ENCODE measurements at places on chromosomes 11 and 22.

GRCh38 chr11:3642071-3642951 lies 519 bp upstream of the ART5 start:
- peak; percentile 41 for DNase-seq

DNA sequence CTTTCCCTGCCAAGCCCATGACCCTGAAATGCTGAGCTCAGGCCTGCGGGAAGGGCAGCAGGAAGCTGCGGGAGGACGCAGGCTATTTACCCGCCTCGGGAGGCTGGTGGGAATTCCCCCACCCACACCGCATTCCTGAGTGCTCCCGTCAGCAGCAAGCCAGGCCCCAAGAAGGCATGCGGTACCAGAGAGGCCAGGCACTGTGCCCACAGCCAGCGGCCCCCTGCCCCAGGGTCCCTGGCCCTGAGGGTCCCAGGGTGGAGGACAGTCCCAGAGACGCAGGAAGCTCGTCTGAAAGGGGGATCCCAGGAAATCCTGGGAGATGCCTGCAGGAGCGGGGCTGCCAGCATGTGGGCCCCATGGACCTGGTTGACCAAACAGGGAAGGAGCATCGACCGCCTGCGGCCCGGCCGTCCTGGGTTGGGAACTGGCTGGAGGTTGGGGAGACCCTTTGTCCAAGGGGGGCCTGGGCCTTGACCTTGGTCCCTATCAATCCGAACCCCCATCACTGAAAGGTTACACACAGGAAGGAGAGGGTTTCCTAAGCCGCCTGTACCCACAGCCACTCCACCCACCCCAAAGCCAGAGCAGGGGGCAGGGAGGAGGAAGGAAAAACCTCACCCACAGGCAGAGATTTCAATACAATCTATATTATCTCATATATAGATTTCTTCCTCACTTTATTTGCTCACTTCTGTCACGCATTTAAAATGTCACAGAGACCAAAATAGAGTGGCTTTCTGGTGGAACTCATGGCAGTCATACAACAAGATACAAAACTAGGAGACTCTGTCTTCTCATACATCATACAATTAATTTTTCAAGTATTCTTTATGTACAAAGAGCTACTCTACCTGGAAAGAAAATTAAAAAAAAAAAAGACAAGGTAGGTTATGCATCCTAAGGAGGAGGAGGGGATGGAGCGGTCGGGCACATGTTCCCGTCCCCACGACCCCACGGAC lies 17.1 kb downstream of the MAFF start:
- no peak for DNase-seq

GRCh38 chr11:79304599-79305212 lies 136.1 kb downstream of the TENM4 start:
- DNase-seq, result no peak

- no peak for DNase-seq
These were observed 19.4 kb downstream of the MRPL23 start for GRCh38 chr11:1966531-1966930.

DNA sequence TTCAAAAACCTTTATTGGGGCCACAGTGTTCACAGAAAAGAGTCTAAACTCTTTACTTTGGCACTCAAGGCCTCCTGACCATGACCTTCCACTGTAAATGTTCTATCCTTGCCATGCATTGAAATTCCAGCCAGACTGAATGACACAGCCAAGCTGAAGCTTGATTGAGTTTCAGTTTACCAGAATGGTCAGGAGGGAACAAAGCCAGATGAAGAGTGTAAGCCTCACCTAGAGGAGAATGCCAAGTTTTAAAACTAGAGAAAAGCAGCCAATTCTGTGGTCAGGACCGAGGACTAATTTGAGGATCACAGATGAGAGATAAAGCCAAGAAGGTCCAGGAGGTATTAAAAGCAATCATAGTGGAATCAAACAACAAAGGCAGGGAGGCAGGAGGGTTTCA lies 215.3 kb downstream of the KCNA4 start:
- DNase-seq, result no peak

DNA sequence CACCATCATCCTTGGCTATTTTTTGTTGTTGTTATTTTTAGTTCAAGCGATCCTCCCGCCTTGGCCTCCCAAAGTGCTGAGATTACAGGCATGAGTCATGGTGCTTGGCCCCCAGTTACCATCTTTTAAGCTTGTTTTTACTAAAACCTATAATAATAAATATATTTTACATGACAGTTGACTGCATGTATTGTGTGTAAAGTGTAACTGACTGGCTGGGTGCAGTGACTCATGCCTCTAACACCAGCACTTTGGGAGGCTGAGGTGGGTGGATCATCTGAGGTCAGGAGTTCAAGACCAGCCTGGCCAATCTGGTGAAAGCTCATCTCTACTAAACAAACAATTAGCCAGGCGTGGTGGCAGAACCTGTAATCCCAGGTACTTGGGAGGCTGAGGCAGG lies 386.2 kb downstream of the TENM4 start:
- DNase-seq, result no peak

- no peak for DNase-seq
These were observed 5.2 kb downstream of the TAF1D start for GRCh38 chr11:93736129-93736528.

GRCh38 chr22:46560696-46561295 lies 23.4 kb upstream of the CELSR1 start:
- DNase-seq, result no peak

- no peak for DNase-seq
These were observed 78.3 kb upstream of the RASSF10 start for GRCh38 chr11:12930850-12931249.
